ENCODE measurements at places on chromosomes 13 and 19.

GRCh38 chr13:113178070-113178895 lies 19.8 kb downstream of the PROZ start:
- no peak for DNase-seq

- no peak for DNase-seq
Measured at GRCh38 chr19:35641515-35642151, at the start of gene ETV2. Gene ETV2 (plus strand): TSS chr19:35641745. CDS start chr19:35642461, 716 bp downstream.

DNA sequence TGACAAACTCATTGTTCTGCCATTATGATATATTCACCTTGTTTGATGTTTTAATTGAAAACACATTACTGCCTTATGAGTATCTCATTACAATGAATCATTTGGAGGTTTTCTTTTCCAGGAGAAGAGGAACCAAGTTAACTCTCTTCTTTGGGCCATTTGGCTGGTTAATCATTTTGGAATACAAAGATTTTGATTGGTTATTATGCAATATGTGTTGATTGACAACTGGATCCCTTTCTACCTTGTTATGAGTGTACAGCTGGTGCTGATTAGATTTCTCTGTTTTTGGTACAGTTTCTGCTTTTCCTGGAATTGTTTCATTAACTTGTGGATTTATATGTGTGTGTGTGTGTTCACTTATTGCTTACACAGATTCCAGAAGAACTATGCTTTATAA lies 49.2 kb upstream of the RGCC start:
- no peak for DNase-seq

GRCh38 chr13:79870123-79870522 lies 389.2 kb downstream of the NDFIP2 start:
- no peak for DNase-seq

GRCh38 chr13:97258801-97259200 lies 36.7 kb downstream of the MBNL2 start:
- no peak for DNase-seq

GRCh38 chr19:38744874-38745273 lies 600 bp upstream of the CAPN12 start:
- no peak for DNase-seq

DNA sequence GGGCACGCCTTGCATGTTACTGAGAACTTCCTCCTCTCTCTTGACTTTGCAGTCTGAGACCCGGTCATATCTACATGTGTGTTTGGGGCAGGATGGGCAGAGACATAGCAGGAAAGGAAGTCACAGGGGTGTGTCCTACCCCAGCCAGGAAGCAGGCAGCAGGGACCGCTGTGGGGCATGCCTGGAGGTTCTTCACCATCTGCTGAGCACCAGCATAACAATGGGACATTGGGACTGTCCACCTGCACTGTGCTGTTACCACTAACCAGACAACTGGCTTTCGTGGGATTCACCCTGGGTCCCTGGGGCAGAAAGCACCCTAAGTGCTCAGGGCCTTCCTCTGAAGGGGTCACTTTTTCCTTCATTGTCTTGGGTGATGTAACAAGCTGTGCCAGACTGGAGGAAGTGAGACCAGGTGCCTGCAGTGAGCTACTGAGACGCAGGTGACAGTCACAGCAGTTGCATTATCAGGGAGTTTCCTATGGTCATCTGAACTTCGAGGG lies 2.6 kb upstream of the HAUS5 start:
- no peak for DNase-seq

- DNase-seq, result no peak
Measured at GRCh38 chr19:1837625-1838105, 10.6 kb downstream of the REXO1 start.

- DNase-seq, result no peak
Measured at GRCh38 chr13:101700598-101700997, 248.1 kb downstream of the ITGBL1 start.

DNA sequence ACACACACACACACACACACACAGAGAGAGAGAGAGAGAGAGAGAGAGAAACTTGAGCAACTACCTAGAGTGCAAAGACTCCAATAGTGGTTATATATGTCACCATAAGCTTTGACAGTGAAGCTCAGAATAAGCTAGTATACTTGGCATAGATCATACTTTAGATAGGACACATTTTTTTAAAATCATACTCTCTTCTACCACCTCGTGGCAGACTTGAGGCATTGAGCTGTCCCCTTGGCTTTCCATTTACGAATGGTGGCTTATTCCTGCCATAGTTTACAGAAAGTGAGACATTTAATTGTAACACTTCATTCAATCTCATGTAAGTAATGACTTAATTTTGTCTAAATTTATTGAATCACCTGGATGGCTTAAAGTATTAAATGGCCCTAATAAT lies 108.2 kb downstream of the EDNRB start:
- DNase-seq, result no peak

DNA sequence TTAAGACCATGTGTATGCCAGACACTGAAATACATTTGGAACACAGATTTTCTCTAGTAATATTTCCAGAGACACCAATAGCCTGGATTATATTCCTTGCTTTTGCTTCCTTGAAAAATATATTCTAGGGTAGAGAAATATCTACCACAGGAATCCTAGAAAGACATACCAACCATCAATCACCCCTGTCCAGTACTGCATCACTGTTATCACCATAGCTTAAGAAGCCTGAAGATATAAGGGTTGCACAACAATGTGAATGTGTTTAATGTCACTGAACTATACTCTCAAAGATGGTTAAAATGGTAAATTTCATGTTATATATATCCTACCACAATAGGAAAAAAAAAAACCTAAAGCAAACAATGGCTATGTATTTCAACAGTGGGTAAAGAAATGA lies 163.6 kb downstream of the DIAPH3 start:
- DNase-seq, result no peak

- no peak for DNase-seq
Measured at GRCh38 chr13:110298505-110299282, 8.3 kb downstream of the COL4A1 start.

All from amygdala (tissue), 56 donors.